NCI-H1694 treated with DMSO at 0.1 percent for 48 hours (cell line): ENCODE measurements at places on chromosomes 5 and 9.

- DNase-seq = no peak
Observed at GRCh38 chr9:15069106-15069505, 158.9 kb upstream of the FREM1 start.

GRCh38 chr9:105128908-105129600 lies 115.4 kb upstream of the SLC44A1 start:
- no peak for DNase-seq

GRCh38 chr5:172266676-172267092 lies 16.9 kb downstream of the UBTD2 start:
- no peak for DNase-seq

GRCh38 chr5:147538236-147538635 lies 28.4 kb upstream of the DPYSL3 start:
- no peak for DNase-seq

- no peak for DNase-seq
Observed at GRCh38 chr5:1769752-1770442, 29.7 kb downstream of the MRPL36 start.

GRCh38 chr9:127521919-127522304 lies 70.6 kb downstream of the LRSAM1 start:
- DNase-seq = no peak

- no peak for DNase-seq
Observed at GRCh38 chr9:120942186-120943001, 15.8 kb upstream of the TRAF1 start.

- no peak for DNase-seq
Observed at GRCh38 chr5:56545016-56545415, 270.3 kb upstream of the MAP3K1 start.

GRCh38 chr5:150189728-150190502 lies at the start of gene SLC6A7:
Gene SLC6A7, plus strand, starts transcription at chr5:150190062. Its CDS starts 266 bp downstream, at chr5:150190328.
- no peak for DNase-seq

GRCh38 chr5:131773805-131774204 lies 23.0 kb downstream of the FNIP1 start:
- no peak for DNase-seq

DNA sequence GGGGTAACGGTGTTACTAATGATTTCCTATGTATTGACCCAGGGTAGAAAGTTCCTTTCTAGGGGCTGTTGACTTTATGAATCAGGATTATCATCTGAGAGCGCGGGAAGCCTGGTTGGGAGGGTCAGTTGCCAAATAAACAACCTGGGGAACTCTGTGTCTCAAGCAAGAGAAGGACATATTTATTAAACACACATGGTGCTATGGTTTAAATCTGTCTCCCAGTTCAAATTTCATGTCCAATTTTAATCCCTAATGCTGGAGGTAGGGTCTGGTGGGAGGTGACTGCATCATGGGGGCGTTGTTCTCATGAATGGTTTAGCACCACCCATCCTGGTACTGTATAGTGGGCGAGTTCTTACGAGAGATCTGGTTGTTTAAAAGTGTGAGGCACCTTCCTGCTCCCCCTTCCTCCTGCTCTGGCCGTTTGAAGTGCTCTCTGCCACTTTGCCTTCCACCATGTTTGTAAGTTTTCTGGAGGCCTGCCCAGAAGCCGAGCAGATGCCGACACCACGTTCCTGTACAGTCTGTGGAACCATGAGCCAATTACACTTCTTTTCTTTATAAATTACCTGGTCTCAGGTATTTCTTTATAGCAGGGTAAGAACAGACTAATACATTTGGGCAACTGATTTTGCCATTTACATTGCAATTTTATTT lies 19.7 kb upstream of the GAS1 start:
- DNase-seq = no peak

DNA sequence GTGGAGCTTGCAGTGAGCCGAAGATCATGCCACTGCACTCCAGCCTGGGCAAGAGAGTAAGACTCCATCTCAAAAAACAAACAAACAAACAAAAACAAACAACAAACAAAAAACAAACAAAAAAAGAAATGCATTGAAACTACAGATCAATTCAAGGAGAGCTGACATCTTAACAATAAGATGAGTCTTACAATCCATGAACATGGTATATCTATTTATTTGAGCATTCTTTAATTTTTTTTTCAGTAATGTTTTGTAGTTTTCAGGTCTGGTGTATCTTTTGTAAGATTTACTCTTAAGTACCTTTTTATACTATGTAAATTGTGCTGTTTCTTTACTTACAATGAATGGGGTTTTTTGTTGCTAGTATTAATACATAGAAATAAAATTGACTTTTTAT lies 140.1 kb upstream of the DAPK1 start:
- DNase-seq = no peak

GRCh38 chr9:131677049-131677443 lies 62.8 kb downstream of the RAPGEF1 start:
- no peak for DNase-seq
